Activated CD8-positive, alpha-beta memory T cell treated with anti-CD3 and anti-CD28 coated beads, Interleukin-2, amount 10 ng/mL, durations not matched to agents 7 days and 5 days (primary cell): ENCODE measurements at places on chromosomes 2 and 18. TPM values are rescaled to one million over a fixed set of nuclear protein-coding genes. Genes with fewer than 3 reads are reported as not detected.

DNA sequence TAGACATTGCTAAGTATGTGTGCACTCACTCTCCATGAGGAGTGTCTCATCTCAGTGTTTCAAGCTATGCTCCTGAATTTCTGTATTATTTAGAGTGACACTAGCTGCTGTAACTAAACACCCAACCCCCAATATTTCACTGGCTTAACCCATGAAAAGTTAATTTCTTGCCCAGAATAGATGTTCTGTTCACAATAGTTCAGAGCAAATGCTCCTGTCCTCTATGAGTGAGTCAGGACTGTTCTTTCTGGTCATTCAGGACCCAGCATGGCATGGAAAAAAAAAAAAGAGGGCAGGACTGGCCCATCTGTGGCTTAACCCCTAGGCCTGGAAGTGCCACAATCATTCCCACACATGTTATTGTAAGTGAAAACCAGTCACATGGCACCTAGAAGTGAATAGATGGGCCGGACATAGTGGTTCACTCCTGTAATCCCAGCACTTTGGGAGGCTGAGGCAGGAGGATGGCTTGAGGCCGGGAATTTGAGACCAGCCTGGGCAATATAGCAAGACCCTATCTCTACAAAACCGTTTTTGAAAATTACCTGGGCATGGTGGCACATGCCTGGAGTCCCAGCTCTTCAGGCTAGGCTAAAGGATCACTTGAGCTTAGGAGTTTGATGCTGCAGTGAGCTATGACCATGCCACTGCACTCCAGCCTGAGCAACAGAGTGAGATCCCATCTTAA lies 663.6 kb downstream of the IRS1 start:
- no peaks in the 10 kb centered on the region for H3K36me3 ChIP-seq
- DNase-seq, result no peak
- no peaks in the 10 kb centered on the region for H3K4me1 ChIP-seq
- H3K4me3 ChIP-seq, result no peak overlapping the region
- H3K27me3 ChIP-seq, result no peaks in the 10 kb centered on the region
- H3K27ac ChIP-seq, result no peak overlapping the region

DNA sequence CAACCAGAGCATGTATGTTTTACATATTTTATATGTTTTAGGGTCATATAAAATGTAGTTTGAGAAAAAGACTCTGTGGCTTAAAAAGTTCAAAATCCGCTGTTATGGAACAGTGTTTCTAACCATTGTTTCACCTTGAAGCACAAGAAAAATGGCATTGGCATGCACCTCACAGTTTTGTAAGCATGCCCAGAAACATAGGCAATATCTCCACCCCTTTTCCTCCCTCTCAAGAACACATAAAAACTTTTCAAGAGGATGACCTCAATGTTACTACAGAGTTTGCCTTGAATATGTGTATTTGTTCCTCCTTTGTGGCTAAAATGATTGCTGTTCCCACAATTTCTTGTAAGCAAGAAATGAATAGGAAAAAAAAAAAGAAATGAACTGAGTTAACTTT lies 29.3 kb upstream of the SLC40A1 start:
- no peak overlapping the region for H3K4me3 ChIP-seq
- no peak overlapping the region for H3K27ac ChIP-seq
- no peaks in the 10 kb centered on the region for H3K4me1 ChIP-seq
- H3K36me3 ChIP-seq, result no peaks in the 10 kb centered on the region

- H3K4me1 ChIP-seq, result no peaks in the 10 kb centered on the region
- H3K27ac ChIP-seq, result no peak overlapping the region
- DNase-seq, result no peak
- no peak overlapping the region for H3K4me3 ChIP-seq
- no peaks in the 10 kb centered on the region for H3K27me3 ChIP-seq
Observed at GRCh38 chr2:121228521-121228920, 56.5 kb downstream of the TFCP2L1 start.

The UGT1A3 gene
- not detected for total RNA-seq

DNA sequence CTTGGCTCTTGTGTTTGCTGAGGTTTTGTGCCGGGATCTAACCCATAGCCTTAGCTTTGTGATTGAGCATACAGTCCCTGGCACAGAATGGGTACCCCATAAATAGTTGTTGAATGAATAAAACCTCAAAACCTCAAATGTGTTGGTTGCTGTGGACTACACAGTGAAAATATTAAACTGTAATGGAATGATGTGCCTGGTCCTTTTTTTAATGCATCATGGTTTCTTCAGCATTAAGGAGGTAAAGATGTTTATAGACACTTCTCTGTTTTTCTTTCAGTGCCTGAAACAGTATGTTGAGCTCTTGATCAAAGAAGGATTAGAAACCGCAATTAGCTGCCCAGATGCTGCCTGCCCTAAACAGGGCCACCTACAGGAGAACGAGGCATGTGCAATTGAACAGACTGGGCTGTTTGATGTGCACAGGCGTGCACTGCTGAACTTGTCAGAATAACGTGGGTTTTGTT lies 97.0 kb downstream of the RNF144A start:
- peaks cover 1% of the 10 kb centered on the region for H3K36me3 ChIP-seq
- no peaks in the 10 kb centered on the region for H3K27me3 ChIP-seq
- H3K27ac ChIP-seq, result no peak overlapping the region
- DNase-seq, result no peak
- H3K4me1 ChIP-seq, result peaks cover 13% of the 10 kb centered on the region

DNA sequence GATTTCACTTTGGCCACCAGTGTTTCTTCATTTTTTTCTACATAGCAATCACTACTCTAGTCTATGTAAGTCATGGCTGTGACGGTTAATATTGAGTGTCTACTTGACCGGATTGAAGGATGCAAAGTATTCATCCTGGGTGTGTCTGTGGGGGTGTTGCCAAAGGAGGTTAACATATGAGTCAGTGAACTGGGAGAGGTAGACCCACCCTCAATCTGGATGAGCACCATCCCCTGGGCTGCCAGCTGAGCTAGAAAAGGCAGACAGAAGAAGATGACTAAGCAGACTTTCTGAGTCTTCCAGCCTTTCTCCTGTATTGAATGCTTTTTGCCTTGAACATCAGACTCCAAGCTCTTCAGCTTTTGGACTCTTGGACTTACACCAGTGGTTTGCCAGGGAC lies 265.0 kb upstream of the SLC8A1 start:
- no peaks in the 10 kb centered on the region for H3K4me1 ChIP-seq
- no peak overlapping the region for H3K27ac ChIP-seq
- no peak overlapping the region for H3K4me3 ChIP-seq
- no peaks in the 10 kb centered on the region for H3K36me3 ChIP-seq
- DNase-seq, result no peak

GRCh38 chr2:237998530-237998929 lies 31.7 kb downstream of the UBE2F start:
- H3K4me3 ChIP-seq, result peak overlapping the region; percentile 55
- peak overlapping the region; percentile 80 for H3K27ac ChIP-seq
- DNase-seq, result peak; percentile 65
- no peaks in the 10 kb centered on the region for H3K27me3 ChIP-seq
- H3K36me3 ChIP-seq, result peaks cover 17% of the 10 kb centered on the region
